Transverse colon (tissue), 4 donors: ENCODE measurements at places on chromosomes 16 and 17.
A peak's percentile ranks its signal among the peaks of the same experiment; 100 is the strongest.

DNA sequence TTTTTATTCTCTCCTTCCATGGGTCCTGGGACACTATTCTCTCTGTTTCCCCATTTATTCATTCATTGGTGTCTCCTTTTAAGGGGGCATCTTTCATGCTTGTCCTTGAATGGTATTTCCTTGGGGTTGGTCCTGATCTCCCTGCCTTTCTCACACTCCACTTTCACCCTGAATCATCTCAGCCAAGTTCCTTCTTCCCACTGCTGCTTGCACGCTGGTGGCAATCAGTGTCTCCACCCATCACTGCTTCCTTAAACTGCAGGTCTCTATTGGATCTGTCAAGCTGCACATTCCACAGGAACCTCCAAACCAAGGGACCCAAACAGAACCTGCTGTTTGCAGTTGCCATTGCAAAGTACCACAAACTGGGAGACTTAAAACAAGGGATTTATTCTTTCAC, 89.3 kb upstream of the SDK2 start:
- DNase-seq, result no peak

- DNase-seq, result no peak
These were observed 2270.8 kb downstream of the TP53TG3F start for GRCh38 chr16:35730251-35730650.

DNA sequence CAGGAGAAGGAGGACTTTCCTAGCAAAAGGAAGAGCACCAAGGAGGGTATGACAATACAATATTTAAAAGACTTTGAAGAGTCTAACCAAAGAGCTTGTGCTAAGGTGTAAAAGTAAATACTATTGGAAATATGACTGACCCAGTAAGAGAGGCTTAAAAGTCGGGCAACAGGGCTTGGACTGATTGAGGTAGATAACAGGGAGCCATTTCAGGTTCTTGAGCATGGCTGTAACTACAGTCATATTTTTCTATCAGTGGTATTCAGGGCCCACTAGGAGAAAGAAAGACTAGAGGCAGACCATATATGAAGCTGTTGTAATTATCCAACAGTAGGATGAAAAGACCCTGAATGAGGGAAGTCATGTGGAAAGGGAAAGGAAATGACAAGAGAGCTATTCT, 62.3 kb downstream of the SMURF2 start:
- DNase-seq, result no peak

GRCh38 chr17:5499476-5500231, 13.3 kb downstream of the MIS12 start:
- DNase-seq, result no peak

GRCh38 chr16:84633622-84634021, 14.7 kb upstream of the KLHL36 start:
- DNase-seq, result no peak

- no peak for DNase-seq
These were observed 1470.1 kb upstream of the GOT2 start for GRCh38 chr16:60204181-60204580.

DNA sequence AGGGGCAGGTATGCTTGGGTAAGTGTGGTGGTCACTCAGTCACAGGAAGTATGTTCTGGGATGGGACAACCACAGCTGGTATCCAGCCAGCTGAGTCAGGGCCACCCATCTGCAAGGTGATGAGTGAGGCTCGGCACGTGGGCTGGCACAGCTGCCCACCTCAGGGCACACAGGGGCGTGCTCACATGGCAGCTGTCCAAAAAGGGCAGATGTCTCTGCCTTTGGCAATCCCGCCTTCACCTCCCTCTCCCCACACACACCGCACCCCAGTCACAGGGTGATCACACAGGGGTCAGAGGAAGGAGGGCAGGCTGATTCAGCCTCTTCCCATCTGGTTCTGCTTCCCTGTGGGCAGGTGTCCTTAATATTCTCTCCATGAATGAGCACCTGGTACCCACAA, 85.9 kb upstream of the TOB1 start:
- DNase-seq, result peak; percentile 61

- no peak for DNase-seq
These were observed 83.8 kb downstream of the ABCC1 start for GRCh38 chr16:16033208-16033717.

- DNase-seq, result no peak
These were observed 7.5 kb upstream of the GJD3 start for GRCh38 chr17:40372031-40372430.

GRCh38 chr17:79905832-79906231, 66.6 kb upstream of the CBX4 start:
- DNase-seq, result no peak

DNA sequence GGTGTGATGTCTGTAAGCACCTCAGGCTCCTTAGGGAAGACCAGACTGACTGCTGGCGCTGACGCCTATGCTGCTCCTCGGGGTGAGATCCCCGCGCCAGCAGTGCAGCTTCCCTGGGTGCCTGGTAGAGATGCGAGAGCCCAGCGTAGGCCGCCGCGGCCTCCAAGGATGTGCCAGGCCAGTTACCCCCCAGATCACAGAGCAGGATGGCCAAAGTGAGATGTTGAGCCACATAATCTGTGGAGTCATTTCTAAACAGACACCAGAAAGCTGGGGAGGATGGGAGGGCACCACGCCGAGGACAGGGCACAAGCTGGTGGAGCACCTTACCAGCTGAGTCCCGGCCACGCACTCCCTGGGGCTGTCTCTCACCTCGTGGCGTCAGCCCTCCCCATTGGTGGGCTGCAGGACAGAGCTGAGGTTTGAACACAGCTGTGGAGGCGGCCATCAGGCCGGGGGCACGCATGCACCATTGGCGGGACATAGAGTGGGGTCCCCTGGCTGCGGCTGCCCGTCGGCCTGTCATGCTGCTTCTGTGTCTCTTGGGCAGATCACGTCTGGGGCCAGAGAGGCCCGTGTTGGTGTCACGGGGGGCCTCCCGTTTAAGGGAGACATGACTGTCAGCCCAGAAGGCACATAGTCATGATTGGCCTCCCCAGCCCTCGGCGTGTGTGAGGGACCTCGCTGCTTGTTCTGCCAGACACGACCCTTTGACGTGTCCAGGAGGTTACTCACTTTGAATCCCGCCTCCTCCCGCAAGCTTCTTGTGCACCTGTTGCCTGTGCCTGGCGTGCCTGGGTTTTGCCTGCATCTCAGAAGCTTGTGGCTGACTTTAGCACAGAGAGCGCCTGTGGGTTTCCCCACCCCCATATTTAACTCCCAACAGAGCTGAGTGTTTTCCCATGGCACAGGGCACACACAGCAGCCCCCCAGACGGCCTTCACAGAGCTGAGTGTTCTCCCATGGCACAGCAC, 21.9 kb downstream of the MAPK8IP3 start:
- DNase-seq, result no peak

DNA sequence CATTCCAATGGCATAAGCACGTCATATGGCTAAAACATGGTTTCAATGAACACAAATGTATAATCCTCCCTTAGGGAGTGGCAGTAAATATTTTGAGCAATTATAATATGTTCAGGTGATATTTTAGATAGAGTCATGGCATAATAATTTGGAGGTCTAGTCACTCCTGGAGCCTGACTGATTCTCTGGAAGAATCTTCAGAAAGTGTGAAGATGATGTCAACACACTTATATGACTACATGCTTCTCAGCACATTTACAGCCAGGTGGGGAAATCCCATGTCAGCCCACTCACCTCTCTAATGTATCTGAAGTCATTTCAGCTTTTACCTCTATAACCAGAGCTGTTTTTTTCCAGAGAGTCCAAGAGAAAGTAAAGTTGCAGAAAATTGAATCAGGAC, 474.8 kb downstream of the SHISA9 start:
- DNase-seq, result no peak
